NCI-H1105 treated with DMSO at 0.1 percent for 48 hours (cell line): ENCODE measurements at places on chromosomes 16 and 17.

GRCh38 chr17:4881761-4882555 lies 17.4 kb upstream of the C17orf107 start:
- DNase-seq, result peak; percentile 80

GRCh38 chr17:12472252-12473173 lies 193.2 kb upstream of the MYOCD start:
- no peak for DNase-seq

GRCh38 chr17:71378036-71378435 lies 742.8 kb upstream of the SOX9 start:
- DNase-seq, result no peak

DNA sequence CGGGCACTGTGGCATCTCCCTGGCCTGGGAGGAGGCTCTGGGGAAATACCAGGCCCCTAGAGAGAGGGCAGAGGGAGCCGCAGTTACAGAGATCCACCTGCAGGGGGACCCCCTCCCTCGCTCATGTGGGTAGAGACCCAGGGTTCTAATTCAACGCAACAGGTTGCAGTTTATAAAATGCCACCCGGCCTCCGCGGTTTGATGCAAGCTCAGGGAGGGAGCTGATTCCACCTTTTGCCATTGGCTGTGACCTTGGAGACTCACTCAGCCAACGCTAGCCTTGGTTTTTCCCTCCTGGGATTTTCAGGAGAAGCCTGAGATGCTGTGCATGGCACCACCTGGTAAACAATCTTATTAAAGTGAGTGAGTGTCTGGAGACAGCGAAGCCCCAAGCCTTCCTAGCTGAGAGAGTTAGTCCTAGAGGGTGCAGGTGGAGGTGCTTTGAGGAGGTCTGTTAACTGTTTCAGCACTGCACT lies 12.1 kb downstream of the TTLL6 start:
- peak; percentile 47 for DNase-seq

DNA sequence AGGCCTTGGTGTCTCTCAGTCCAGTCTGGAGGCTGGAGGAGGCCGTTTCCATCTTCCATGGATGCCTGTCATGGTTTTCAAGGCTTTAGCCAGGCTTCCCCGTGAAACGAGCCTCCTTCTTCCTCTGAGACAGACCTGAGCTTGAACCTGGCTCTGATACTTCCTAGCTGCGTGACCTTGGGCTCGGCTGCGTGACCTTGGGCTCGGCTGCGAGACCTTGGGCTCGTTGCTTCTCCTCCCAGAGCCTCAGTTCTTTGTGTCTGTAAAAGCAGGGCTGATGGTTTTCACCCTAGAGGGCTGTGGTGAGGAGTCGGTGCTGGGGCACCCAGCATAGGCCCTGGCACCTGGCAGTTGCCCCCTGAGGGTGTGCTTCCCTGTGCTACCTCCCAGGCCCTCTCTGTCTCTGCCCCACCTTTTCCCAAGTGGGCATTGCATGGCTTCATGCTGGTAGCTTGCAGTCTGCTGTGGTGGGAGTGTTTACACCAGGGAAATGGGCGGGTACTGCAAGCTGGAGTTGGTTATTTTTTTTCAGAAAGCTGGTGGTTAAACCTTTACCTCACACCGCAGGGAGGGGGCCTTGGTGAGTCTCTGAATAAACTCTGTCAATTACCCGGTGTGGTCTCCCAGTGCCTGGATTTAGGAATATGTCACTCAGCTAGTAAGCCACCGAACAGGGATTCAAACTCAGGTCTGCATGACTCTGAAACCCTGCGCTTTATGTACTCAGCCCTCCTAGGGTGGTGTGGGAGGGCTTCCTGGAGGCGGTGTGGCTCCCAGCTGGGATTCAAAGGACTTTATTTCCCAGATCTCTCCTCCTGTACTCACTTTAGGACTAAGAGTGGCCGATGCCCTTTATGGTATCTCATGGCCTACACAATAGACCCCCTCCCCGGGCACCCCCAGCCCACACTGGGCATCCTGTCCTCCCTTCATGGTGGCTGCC lies 129.0 kb upstream of the CIBAR2 start:
- DNase-seq, result no peak

DNA sequence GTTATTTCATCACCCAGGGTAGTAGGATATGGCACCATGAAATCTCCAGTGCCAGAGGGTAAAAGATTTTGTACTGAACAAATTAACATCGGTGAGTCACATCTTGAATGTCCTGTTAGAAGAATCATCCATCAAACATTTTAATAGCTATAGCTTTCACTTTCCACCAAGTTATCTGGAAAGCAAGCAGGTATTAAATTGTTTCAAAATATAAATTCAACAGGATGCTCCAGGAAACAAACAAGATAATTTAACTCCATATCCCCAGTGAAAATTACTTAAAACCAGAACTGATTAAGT lies 2.4 kb downstream of the VEZF1 start:
- no peak for DNase-seq

- DNase-seq, result no peak
Measured at GRCh38 chr16:79411805-79412204, 188.7 kb downstream of the MAF start.

DNA sequence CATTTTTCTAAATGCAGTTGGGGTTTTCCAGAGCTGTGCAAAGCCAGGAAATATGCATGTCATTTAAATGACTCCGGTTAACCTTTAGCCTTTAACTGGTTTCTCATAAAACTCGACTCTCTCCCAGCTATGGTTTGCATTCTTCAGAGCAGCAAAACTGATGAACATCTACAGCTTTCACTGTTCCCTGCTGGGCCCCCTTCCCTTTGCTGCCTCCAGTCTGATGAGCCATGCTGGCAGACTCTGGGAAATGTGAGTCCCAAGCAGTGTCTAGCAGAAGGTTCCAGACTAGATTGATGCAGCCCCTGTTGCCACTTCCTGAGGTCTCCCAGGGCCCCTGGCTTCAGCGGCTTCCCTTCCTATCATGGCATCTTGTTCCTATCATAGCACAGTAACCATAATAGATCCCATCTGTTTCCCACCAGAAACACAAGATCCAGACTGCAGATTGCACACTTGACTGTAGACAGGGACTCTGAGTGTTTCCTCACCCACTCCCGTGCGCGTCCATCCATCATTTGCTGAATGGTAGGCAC lies 135.4 kb downstream of the CLEC16A start:
- no peak for DNase-seq

DNA sequence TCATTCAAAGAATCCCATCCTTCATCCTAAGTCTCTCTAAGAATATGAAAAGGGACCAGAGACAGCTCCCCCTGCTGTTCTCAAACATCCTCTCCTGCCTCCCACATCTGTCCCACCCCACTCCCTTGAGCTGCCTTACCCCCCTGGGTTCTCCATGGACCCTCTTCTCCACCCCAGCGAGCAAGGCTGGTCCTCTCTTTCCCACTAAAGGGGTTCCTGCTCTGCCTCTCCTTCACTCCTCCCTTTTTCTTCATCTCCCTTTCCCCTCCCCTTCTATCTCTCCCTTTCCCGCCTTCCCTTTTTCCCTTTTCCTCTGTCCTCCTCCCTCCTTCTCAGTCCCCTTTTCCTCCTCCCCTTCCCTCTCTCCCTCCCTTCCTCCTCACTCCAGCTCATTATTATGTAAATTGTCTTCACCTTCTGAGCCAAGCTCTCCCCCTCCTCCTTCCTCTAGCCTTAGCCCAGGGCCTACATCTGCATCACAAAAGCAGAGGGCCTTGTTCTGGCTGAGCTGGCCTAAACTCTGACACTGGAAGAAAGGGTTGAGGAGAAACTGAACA lies 90.0 kb downstream of the GNAO1 start:
- peak; percentile 62 for DNase-seq

- no peak for DNase-seq
Measured at GRCh38 chr17:51035431-51035830, 85.2 kb downstream of the SPAG9 start.

- DNase-seq, result no peak
Measured at GRCh38 chr16:29916979-29917378, 9.0 kb downstream of the KCTD13 start.

DNA sequence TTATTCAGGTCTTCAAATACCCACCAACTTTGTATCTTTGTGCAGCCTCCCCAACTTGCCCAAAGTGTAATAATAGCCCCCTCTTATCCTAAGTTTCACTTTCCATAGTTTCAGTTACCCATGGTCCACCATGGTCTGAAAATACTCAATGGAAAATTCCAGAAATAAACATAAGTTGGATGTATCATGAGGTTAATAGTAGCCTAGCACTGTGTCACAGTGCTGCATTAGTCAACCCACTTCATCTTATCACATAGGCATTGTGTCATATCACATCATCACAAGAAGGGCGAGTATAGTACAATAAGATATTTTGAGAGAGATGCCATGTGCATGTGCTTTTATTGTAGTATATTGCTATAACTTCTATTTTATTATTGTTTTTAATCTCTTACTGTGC lies 21.9 kb downstream of the OMG start:
- DNase-seq, result no peak

DNA sequence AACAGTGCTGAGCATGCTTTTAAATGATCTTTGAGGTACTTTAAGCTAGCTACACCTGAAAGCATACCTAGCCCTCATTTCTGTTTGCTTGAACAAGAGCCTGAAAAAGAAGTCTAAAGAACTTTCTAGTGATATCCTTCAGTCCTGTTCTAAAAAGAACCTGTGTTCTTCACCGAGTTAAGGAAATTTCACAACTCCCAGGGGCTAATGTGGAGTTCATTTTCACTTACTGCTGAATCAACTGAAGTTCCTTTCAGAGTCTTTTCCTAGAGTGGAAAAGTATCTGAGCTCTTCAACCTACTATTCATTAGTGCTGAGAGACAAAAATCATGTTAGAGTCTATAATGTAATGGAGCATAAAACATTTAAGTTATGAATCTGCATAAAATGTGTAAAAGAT lies 66.9 kb downstream of the CHD9 start:
- DNase-seq, result no peak

GRCh38 chr17:20800146-20800545 lies 220.6 kb downstream of the CDRT15L2 start:
- no peak for DNase-seq

GRCh38 chr16:4179020-4179419 lies 62.8 kb upstream of the ADCY9 start:
- DNase-seq, result no peak

DNA sequence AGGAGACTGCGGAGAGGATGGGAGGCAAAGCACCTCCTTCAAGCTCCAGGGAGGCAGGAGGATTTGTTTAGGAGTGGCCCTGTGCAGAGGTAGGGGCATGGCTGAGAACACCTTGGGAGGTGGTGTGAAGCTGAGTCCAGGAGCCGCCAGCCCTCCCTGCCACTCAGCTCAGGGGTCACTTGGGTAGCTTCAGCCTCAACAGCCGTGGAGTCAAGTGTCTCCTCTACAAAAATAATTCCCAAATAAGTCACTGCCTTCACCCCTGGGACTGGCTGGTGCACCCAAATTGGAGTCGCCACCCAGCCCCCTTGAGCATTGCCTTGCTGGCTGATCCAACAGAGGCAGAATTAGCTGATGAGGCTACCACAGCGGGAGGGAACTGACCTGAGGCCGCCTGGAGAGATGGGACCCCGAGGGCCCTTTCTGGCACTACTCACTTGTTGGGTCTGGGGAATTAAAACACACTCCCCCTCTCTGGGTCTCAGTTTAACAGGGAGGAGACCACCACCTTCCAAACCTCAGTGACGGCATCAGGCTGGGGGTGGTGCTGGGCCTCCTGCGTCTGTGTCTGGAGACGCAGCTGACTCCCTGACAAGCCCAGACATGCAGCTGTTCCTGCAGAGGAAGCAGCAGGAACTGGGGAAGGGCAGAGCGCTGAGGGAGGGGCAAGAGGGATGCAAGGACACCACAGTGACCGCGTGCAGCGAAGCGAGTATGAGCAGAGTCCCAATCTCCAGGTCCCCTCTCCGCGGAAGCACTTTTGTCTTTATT lies 87.9 kb upstream of the TOB1 start:
- peak; percentile 77 for DNase-seq

- no peak for DNase-seq
Measured at GRCh38 chr17:49746791-49747490, 17.0 kb downstream of the FAM117A start.

- DNase-seq, result no peak
Measured at GRCh38 chr16:2244926-2245795, 6.2 kb downstream of the ECI1 start.

- DNase-seq, result no peak
Measured at GRCh38 chr16:81405702-81406113, 38.9 kb upstream of the CMIP start.

DNA sequence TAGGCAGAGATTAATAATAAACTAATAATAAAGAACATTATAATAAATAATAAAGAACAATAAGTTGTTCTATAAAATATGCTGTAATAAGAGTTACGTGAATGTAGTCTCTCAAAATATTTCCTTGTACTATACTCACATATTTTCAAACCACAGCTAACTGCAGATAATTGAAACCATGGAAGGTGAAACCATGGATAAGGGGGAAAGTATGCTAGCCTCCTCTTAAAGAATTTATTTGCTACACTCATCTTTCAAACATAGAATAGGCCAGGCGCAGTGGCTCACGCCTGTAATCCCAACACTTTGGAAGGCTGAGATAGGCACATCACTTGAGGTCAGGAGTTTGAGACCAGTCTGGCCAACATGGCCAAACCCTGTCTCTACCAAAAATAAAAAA lies 18.5 kb downstream of the CYTH1 start:
- DNase-seq, result no peak

DNA sequence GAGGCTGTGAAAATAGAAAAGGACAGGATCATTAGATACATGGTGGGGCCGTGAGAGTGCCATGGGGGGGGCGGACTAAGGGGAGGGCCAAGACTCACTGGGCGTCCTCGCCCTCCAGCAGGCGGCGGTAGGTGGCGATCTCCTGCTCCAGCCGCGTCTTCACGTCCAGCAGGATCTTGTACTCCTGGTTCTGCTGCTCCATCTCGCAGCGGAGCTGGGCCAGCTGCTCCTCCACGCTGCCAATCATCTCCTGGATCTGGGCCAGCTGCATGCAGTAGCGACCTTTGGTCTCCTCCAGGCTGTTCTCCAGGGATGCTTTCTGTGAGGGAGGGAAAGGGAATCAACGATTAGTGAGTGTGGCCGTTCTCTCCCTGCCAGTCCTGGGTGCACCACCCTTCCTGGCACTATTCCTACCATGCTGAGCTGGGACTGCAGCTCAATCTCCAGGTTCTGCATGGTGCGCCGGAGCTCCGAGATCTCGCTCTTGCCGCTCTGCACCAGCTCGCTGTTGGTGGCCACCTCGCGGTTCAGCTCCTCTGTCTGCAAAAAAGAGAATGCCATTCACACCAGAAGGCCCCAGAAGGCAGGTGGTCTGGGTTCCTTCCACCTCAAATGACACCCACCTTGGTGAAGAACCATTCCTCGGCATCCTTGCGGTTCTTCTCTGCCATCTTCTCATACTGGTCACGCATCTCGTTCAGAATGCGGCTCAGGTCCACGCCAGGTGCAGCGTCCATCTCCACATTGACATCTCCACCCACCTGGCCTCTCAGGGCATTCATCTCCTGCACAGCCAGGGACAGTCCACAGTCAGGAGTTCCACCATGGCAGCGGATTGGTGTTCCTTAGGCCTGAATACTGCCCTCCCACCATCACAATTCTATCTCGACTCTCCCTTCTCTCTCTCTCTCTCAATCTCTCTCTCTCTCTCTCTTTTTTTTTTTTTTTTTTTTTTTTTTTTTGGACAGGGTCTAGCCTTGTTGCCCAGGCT lies 3.3 kb downstream of the KRT14 start:
- no peak for DNase-seq
